ENCODE measurements at places on chromosomes 1 and 21.

DNA sequence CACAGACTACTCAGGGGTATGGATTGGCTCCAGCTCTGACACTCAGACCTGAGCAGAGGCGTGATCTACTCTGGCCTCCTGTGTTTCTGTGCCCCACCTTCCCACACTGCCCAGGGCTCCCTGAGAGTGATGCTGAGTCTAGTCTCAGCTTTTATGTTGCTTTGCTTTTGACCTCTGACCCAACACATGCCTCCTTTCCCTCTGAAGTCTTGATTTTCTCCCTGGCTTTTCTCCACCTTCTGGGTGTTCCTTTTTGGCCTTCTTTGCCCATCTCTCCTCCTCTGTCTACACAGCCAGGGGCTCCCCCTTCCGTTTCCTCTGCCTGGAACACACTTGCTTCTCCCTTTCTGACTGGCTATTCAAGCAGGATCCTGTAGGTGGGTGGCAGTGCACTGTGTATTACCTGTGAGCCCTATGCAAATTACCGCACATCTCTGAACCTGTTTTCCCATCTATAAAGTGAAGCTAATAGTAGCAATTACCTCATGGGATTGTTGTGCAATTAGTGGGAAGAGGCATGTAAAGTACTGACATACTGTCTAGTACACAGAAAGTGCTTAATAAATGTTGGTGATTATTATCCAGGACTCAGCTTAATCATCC is 13.7 kb upstream of the MEX3A start:
- DNase-seq = no peak

DNA sequence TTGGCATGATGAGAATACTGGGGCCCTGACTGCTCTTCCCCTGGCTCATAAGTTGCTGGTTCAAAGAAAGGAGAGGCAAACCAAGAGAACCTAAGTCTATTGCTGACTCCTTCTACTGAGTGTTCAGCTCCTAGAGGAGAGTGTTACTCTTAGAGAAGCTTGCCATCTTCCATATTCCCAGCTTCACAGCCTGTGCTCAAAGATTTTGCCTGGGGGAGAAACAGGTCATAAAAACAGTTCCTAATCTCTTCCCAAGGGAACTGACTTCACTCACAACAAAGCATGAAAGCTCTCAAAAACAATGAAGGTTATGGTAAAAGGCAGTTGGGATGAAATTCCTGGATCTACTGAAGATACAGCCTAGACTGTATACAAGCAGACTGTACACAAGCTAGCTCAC is 37.1 kb downstream of the LRRC40 start:
- DNase-seq = no peak

GRCh38 chr1:240602189-240602588 is 9.8 kb downstream of the GREM2 start:
- DNase-seq = peak; percentile 44

GRCh38 chr1:161382214-161383019 is 14.7 kb upstream of the CFAP126 start:
- DNase-seq = peak; percentile 83

- no peak for DNase-seq
These were observed 100.8 kb upstream of the RNPC3 start for GRCh38 chr1:103424650-103425049.

- no peak for DNase-seq
These were observed 55.6 kb downstream of the CLSTN1 start for GRCh38 chr1:9767964-9768668.

DNA sequence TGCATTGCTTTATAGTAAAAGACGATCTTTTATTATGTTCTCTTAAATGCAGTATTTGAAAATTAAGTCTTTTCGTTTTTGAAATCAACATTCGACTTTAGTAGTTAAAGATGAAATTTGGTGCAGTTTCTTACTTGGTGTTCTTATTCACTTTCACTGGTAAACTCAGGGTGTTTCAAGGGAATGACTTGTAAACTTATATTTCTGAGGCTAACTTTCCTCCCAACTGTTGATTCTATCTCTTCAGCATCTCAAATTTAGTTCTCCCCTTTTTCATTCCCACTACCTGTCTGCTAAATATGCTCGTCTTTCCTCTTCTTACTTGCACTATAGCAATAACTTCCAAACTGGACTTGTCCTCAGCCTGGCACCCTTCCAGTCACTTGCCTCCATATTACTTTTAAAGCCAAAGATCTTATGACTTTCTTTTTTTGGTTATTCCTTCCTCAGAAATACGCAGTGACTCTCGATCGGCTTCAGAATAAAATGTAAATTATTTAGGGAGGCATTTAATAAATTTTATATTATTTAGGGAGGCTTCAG is 988 bp downstream of the SLC35A3 start:
- DNase-seq = peak; percentile 15

GRCh38 chr1:155016231-155016831 is 13.7 kb downstream of the ZBTB7B start:
- no peak for DNase-seq

GRCh38 chr21:28483301-28484035 is 509.2 kb downstream of the LTN1 start:
- DNase-seq = no peak

- no peak for DNase-seq
These were observed 3.9 kb downstream of the GALE start for GRCh38 chr1:23796466-23797271.
